Stimulated activated CD4-positive, alpha-beta T cell treated with anti-CD3 and anti-CD28 coated beads, Interleukin-1b, Interleukin-23, amount 100 ng/mL, for 24 hours (primary cell): ENCODE measurements at places on chromosomes 4 and X.

DNA sequence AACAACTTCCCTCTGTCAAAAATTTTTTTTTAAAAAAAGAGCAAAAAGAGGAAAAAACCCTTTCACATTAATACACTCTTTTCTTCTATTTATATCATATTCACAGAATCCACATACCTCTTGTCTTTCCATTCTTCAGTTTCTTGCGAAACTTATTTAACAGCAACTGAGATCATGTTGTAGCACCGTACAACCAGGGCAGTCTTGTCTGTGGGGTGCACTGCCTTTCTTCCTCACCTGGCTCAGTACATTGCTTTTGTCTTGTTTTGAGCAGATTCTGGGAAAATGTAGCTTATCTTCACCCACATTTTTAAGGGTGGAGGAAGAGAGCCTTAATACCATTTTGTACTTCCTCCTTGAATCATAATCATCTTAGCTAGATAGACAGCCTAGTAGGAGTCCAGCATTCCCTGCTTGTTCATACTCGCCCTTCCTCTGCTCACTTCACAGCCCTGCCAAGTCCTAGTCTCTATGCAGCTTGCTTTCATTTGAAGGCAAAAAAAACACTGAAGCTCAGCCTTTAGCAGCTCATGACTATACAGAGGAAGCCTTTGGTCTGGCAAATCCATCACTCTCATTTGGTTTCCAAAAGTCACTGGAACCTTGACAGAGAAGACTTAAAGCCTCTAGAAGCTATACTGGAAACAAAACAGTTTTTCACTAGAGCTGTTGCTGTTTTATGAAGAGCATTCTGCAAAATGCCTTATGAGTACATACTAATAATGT lies 140.6 kb upstream of the BANK1 start:
- no peak for DNase-seq

DNA sequence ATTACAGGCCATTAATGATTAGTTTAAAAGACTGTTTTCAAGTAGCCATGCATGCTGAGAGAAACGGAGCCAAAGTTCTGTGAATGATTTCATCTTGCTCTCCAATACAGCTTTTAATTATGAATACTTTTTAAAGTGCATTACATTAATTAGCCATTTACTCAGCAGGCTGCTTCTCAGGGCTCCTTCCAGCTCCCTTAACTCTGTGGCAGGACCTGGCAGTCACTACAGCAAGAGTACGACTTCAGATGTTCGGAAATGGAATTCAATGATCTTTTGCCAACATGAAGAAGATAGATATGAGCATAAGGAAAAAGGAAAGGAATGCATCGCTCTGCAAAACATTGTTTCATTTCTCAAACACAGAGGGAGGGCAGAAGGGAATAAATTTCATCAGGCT lies 987.2 kb downstream of the PDHA2 start:
- no peak for DNase-seq

- DNase-seq, result no peak
Observed at GRCh38 chr4:3414421-3415279, 27.1 kb upstream of the HGFAC start.

GRCh38 chr4:159540501-159540900 lies 437.6 kb downstream of the RAPGEF2 start:
- DNase-seq, result no peak

DNA sequence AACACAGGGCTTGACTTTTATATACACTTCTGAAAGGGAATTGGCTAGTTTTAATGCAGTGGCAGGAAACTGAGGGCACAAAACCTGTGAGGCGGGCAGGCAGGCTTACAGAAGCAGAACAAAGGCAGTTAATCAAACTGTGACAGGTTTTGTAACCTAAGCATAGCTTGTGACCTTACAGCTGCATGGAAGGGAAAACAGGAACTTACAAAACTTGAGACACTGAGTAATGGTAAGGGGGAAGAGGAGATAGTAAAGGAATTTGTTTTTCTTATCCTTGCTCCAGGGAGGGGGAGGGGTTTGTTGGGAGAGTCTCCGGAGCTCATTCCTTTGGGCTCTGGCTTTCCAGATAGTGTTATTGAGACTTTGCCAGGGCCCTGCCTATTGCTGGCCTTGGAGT lies 55.6 kb downstream of the SLITRK4 start:
- no peak for DNase-seq

DNA sequence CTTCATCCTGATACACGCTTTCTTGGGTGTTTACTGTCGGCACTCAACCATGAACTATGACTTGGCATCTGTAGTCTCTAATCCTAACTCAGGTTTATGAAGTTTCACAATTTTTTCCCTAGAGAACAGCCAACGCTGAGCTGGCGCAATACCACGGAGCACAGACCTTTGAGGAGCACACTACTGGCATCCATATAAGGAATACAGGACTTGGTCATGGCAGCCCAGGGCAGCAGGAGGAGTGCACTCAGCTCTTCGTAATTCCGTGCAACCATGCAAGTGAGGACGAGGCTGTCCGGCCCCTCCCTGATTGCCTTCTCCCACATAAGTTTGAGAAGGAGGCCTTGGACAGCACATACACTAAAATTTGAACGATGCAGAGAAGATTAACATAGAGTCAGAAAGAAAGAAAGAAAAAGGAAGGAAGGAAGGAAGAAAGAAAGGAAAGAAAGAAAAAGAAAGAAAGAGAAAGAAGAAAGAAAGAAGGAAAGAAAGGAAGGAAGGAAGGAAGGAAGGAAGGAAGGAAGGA lies 41.0 kb upstream of the PDLIM5 start:
- no peak for DNase-seq
